ENCODE measurements at places on chromosomes 2 and 18.

DNA sequence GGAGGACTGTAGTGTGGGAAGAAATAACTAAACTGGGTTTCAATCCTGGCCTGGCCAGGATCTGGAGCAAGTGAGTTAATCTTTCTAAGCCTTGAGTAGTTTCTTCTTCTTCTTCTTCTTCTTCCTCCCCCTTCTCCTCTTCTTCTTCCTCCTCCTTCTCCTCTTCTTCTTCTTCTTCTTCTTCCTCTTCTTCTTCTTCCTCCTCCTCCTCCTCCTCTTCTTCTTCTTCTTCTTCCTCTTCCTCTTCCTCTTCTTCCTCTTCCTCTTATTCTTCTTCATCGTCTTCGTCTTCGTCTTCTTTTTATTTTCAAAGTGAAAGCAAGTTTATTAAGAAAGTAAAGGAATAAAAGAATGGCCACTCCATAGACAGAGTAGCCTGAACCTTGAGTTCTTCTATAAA, 6.5 kb upstream of the IL1RN start:
- DNase-seq = no peak

GRCh38 chr2:62038975-62039771, 133.7 kb downstream of the COMMD1 start:
- no peak for DNase-seq

DNA sequence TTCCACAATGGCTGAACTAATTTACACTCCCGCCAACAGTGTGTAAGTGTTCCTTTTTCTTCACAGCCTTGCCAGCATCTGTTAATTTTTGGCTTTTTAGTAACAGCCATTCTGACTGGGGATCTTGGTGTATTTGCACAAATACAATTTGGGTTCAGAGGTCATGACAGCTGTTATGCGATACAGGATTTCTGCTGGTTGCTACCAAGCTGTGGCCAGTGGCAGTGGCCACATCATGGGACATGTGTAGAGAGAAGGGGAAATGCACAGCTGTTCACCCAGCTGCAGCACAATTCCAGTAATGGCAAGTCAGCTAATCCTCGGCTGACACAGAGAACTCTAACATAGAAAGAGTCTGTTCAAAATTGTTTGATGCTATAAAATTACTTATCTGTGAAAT, 21.0 kb upstream of the SELENOI start:
- no peak for DNase-seq

GRCh38 chr2:6946722-6947121, 29.5 kb downstream of the RNF144A start:
- DNase-seq = no peak

DNA sequence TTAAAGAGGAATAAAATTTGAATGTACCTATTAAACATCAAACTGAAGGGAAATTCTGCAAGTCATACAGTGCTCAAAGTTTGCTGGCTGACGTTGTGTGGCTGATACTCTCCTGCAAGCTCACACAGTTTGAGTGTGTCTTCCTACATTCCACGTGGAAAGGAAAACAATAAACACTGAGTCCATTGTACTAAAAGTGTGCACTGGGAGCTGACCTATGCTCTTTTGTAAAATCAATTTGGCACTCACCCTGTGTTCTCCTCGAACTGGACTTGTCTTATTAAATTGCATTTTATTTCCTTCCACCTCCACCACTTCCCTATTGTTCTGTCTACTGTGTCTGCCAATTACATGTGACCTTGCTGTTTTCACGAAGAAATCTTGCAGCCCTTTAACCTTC, 458.0 kb downstream of the CPS1 start:
- DNase-seq = no peak

- no peak for DNase-seq
These were observed 25.2 kb downstream of the HS1BP3 start for GRCh38 chr2:20625491-20626391.

DNA sequence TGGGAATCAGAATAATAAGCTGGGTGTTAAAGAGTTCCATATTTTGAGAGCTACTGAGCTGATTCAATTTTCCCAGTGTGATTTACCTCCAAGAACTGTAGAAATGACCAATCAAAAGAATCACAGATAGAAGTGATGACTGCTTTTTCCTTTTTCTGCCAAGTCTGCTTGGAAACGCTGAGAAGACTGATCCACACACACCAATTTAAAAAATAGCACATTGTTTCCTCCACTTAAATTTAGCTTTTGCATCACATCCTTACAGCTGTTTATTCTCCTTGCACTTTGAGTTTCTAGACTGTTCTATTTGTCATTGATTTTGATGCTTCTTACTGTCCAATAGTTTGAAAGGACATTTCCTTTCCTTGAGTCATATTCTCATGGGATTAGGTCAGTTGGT, 590.3 kb upstream of the CHAC2 start:
- DNase-seq = no peak

- DNase-seq = no peak
These were observed 711.9 kb downstream of the SUCLG1 start for GRCh38 chr2:83747141-83747540.

GRCh38 chr2:105117565-105117964, 79.7 kb downstream of the MRPS9 start:
- DNase-seq = no peak

- no peak for DNase-seq
These were observed 48.9 kb downstream of the ADCY3 start for GRCh38 chr2:24870891-24871705.

DNA sequence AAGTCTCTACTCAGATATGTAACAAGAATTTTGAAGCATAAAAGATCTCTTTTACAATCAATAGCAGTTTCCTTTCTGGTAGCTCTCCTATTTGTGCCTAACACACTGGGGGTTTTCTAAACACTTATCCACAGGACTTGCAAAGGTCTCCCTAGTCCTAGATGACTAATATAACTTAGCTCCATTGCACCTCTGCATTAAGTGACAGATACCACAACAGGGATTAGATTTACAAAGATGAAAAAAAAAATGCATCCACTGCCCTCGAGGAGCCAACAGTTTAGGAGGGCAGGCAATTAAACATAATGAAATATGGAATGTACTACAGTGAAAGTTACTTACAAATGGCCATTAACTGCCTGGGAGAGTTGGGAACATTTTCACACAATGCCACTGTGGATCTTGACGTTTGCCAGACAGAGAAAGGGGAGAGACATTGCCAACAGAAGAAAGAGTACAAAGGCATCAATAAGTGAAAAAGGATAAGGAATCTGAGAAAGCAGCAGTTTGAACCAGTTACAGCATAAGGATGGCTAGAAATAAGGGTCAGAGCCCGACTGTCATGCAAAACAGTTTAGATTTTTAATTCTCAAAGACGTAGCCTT, 14.3 kb downstream of the PPP3R1 start:
- no peak for DNase-seq

DNA sequence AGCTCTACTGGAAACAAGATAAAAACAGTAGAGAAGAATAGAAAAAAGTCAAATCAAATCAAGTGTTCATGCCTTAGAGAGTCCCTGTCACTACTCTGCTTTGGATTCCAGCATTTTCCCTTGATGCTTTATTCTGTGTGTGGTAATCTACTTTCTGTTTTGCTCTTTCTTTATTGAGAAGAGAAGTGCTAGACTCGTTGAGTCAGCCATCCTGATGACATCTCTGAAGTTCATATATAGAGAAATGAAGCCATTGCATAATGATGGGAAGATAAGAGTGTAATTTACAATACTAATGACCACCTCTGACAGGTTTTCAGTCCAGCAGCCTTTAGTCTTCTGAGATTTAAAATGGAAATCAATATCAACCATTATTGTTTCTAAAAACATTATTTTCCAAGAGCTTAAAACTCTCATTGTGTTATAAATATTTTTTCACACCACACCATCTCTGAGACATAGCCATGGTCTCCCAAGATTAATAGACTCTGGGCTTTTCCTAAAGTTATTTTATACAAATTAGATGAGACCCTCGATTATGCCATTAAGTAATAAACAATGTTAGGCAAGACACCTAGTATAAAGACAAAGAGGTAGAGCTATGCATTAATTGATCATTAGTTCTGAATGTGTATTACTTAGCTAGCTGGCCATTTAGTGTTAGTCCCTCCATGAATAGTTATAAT, 679.0 kb upstream of the ACVR2A start:
- no peak for DNase-seq

DNA sequence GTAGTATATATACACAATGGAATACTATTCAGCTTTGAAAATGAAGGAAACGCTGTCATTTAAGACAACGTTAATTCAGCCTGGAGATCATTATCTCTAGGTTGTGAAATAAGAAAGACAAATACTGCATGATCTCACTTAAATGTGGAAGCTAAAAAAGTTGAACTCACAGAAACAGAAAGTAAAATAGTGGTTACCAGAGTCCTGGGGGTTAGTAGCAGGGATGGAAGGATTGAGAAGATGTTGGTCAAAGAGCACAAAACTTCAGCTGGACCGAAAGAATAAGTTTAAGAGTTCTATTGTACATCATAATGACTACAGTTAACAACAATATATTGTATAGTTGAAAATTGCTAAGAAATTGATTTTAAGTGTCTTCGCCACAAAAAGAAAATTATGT, 670.3 kb downstream of the NR4A2 start:
- no peak for DNase-seq

GRCh38 chr2:226380679-226381078, 418.9 kb downstream of the IRS1 start:
- no peak for DNase-seq

DNA sequence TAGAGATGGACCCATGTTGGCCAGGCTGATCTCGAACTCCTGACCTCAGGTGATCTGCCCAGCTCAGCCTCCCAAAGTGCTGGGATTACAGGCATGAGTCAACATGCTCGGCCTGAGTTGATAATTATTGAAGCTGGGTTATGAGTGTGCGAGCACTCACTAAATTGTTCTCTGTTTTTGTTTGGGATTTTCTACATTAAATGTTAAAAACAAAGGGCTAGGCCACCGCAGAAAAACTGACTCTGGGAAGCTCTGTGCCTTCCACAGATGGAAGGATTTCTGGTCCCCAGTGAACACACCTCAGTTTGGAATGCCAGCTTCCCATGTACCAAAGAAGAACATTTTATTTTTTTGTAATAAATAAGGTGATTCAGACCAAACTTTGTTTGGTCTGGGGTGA, 83.0 kb downstream of the XRCC5 start:
- no peak for DNase-seq

DNA sequence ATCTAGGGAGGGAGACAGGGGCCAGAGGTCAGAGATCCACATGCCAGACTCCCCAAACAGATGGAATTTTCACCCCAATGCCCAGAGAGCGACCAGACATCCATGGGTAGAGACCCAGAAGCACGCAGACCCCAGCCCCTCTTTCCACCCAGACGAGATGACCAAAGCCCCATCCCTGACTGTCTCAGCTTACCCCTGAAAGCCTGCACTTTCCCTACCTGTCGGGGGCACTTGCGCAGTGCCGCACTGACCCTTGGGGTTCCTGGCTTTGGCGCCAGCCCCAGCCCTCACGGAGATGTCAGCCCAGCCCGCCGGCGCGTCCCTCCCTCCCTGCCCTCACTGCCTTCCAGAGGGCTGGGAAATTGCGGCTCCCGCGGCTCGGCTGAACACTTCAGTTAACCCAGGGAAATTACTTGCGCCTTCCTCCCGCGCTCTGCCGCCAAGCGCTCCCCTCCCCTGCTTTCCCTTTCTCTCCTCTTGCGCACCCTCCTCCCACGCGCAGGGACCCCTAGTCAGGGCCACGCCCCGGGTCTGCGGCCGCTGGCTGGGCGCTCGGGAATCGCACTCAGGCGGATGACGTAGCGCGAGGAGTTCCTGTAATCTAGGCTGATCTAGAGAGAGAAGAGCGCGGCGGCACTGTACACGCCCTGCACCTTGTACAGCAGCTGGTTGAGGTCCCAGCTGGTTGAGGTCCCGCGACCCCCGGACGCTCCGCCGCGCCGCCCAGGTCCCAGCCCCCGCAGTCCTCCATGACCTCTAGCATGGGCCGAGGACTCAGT, 12.0 kb downstream of the ALPG start:
- no peak for DNase-seq

DNA sequence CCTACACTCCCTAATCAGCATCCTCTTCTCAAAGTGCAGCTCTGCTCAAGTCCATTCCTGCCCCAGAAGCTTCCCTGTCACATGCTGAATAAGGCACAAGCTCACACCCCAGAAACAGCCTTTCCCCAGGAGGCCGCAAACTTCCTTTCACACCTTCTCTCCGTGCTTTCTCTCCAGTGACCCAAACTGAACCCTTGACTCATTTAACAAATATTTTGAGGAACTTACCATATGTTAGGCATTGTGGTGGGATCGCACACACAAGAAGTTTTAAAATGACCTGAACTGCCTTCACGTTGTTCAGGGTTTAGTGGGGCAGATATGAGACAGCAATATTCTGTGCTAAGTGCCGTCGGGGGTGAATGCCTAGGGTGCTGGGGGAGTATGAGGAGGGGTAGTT, 161.3 kb downstream of the INSIG2 start:
- no peak for DNase-seq

DNA sequence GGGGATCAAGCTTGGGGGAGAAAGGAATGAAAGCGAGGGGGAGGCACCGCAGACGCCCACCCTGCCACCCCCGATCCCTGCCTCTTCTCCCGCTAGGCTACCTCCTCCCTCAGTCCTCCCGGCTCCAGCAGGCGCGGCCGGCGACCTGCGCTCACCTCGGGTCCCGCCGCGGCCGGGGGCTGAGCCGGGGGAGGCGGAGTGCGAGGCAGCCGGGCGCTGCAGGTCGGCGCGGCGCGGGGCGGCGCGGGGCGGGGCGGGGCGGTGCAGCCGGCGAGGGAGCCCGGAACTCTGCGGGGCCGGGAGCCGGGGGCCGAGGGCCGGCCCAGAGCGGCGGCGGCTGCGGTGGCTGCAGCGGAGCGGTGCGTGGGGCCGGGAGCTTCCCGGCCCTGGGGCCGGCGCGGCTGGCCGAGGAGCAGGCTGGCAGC, 477 bp downstream of the ACVR1 start:
- DNase-seq = peak; percentile 30

DNA sequence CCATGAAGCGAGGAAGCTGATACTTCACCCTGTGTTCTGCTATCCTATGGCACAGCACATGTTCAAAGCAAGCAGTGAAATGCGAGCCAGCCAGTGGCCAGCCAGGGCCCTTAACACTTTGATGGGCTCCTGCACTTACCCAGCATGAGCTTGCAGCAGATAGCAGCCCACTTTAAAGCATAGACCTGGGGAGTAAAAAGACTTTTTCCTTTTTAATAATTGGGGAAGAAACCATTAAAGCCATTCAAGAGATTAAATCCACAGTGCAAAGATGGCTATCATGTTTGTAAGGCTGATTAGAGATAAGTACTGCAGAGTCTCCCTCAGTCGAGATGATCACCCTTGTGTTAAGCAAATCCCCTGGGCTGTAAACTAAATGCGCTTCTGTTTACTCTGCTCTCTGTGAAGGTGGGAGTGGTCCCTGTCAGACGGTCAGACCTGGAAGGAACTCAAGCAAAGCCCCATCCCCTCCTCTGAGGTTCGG, 15.7 kb downstream of the CCBE1 start:
- DNase-seq = no peak

DNA sequence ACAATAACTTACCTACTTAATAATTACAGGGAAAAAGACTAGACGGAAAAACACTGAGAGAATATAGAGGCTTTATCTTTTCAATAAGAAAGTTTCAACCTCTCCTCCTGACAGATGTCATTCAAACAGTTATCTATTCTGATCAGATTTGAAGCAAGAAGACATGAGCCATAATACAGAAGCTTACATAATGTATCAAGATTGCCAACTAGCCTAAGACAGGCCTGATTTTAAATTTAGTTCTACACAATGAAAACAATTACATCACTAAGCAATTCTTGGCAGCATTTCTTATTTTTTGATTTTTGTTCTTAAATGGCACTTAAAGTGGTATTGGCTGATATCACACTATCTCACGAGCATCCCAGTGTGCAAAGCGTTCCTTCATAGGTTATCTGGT, 41.6 kb downstream of the GPR155 start:
- DNase-seq = no peak

- DNase-seq = no peak
These were observed 178.5 kb downstream of the HDAC4 start for GRCh38 chr2:239222312-239222660.
